Nucleus accumbens (tissue), 56 donors: ENCODE measurements at places on chromosomes 13 and 19.

DNA sequence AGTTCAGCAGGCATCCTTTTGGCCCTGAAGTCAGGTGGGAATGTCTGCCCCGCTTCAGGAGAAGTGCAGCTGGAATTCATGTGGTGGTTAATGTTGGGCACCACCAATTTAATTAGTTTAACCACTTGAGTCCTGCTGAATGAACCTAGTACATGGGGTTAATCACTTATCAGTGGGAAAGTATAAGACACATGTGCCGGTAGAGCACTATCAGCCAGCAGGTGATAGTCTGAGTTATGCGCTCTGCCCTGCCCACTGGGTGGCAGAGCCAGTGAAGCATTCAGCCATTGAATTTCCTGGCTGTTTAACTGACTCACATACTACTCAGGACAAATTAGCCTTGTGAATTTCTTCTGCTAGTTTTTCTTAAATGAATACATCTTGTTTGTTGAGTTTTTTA, 789.7 kb upstream of the PRR20A start:
- no peak for DNase-seq

- no peak for DNase-seq
Measured at GRCh38 chr19:56988299-56988698, 131.5 kb upstream of the USP29 start.

GRCh38 chr13:60757501-60758215, 360.6 kb downstream of the TDRD3 start:
- no peak for DNase-seq

GRCh38 chr13:33212396-33212795, 73.2 kb downstream of the STARD13 start:
- no peak for DNase-seq

GRCh38 chr13:110794209-110794608, 80.7 kb downstream of the ING1 start:
- DNase-seq: no peak

DNA sequence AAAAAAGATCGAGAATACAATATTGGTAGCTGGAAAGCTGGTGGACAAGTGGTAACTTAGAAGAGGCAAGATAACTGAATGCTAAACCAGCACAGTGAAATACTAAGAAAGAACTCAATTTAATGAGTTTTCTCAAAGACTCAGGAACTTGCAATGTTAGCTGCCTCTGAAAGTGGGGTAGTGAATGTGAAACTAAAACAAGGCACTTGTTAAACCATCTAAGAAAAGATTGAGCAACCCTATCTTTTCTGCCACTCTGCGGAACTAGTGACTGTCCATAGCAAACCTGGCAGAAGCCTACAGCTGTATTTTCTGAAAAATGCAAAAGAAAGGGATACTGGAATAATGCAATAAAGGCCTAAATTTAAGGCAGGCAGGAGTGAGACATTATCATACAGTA, 1574.4 kb upstream of the PRR20A start:
- no peak for DNase-seq

GRCh38 chr13:104586051-104586746, 1520.0 kb upstream of the SLC10A2 start:
- DNase-seq: no peak

DNA sequence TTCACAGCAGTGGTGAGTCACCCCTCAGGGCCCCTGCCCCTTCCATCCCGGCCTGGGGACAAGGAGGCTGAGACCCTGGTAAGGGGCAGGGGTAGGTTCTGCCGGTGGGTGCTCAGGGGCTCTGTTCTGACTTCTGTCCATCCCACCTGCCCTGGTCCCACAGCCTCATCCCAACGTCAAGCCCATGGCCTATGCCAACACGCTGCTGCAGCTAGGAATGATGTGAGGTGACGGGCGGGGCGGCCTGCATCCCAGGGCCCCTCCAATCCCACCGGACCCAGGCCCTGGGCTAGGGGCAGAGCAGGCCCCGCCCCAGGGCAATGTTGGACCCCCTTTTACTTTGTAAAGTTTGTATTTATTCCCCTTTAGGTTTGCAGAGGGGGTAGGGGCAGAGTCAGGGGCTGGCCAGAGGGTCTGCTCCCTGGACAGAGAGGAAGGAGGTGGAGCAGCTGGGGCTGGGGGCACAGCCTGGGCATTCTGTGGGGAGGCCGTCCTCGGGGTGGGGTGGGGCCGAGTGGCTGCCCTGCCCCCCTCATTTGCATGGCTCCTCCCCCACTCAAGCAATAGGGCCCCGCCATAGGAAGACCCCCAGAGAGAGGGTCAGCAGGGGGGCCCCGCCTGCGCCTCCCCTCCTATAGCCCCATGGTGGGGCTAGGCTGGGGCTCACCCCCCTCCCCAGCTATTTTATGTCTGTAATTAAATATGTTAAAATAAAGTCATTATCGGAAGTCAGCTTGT, 23.1 kb downstream of the CCDC8 start:
- DNase-seq: no peak
